Stimulated activated CD4-positive, alpha-beta T cell treated with anti-CD3 and anti-CD28 coated beads, Interleukin-4, amount 100 ng/mL, for 48 hours (primary cell): ENCODE measurements at places on chromosomes 3 and 15.

DNA sequence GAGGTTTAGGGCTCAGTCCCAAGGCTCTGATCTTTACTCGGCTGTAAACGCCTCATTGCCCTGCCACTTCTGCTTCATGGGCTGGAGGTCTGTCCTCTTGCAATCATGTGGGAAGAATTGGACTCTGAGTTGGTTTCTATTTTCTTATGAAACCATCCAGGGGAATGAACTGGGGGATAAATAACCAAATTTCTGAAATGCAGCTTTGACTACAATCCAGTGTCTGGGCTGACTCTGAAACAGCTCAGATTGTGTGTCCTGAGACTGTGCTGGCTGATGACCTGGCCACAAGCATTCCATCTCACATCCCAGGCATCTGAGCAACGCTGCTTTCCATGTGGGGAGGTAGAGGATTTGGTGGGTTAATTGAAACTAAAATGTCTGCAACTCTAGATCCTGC, 71.0 kb upstream of the GALNT15 start:
- DNase-seq = no peak

DNA sequence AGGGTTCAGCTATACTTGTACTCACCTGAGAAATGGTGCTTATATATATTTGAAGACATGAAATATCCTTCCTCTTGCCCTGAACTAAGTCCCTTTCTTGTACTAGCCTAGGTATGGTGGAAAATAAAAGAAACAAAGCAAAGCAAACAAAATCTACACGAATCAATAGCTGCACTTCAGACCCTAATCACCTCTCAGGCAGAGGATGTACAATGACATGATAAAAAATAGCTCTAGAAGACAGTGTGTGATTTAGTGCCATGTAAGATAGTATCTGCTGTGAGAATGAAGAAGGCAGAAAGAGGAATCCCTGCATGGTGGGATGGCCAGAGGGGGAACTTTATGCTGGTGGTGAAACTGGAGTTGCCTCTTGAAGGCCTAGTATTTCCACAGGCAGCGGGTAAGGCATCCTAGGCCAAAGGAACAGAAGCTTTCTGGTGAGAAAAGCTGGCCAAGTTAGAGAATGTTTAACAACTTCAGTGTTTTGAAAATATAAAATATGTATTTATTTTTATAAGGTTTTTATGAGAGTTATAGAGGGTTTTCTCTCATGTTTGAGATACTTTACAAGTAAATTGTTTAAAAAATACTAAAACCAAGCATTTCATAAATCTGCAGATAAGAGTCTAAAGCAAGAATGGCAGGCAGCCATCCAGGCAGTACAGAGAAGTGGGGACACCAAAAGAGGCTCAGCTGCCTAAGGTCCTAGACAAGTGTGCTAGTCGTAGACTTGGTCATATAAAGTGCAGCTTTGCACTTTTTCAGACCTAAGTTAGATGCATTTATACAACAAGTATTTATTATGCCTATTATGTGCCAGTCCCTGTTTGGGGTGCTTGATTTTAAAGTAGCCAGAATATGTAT, 14.9 kb downstream of the LEKR1 start:
- no peak for DNase-seq

DNA sequence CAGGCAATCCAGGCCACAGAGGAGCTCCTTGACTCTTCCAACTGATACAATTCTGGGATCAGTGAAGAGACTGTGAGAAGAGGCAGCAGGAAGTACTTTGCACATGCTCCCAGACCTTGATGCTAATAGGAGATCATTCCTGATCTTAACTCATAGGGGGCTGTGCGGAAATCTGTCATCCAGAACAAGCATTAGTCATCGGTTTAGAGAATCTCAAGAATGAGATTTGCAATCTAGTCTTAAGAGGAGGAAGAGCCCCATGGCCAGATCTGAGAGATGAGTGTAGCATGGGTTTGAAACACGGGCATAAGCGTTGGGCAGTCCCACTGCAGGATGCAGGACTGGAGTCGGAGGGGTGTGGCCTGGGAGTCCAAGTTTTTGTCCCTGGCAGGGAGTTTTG, 1081.1 kb downstream of the NAALADL2 start:
- DNase-seq = no peak

GRCh38 chr3:13480340-13481318, 523 bp downstream of the HDAC11 start:
- no peak for DNase-seq

- DNase-seq = no peak
Observed at GRCh38 chr15:62363913-62364312, 198.8 kb upstream of the C2CD4B start.

DNA sequence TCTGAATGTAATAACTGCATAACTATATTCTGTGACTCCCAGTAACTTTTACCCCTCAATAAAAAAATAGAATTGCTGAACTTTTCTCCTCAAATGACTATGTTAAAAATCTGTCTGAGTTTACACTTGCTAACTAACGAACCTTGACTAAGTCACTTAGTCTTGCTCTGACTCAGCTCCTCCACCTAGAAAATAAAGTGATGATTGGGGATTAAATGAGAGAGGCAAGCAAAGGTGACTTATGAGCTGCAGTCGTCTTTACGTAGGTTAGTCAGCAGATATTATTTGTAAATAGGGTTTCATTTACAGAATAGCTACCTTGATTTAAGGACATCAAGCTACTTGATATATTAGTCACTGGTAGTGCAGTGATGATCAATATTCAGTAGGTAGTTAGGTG, 476.9 kb downstream of the MECOM start:
- no peak for DNase-seq

- no peak for DNase-seq
Observed at GRCh38 chr3:146975476-146975875, 370.3 kb upstream of the PLSCR5 start.

DNA sequence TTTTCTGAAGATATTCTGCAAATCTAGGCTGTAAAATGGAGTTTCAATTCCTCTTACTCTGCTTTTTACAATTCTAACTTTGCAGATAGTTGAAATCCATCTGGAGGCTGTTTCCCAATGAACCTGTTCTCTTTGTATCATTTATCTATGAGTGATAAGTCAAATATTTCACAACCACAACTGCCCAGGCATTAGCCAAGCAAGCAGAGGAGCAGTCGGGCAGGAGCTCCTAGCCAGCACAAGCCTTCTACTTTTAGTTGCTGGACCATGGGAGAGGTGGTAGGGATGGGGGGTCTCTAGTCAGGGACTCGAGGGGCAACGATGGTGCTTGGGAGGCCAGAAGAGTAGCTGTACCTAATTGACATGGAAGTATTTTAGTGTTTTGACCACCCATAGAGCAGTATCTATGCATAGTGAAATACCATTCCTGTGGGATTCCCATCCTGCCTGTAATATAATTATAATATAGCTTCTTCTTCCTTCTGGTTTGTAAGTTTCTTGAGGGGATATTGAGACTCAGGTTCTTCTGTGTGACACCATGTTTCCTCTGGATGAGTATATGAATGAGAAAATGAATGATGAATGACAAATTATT, 353.5 kb upstream of the IL12A start:
- DNase-seq = no peak
